Activated CD4-positive, alpha-beta T cell treated with anti-CD3 and anti-CD28 coated beads, Interleukin-2, amount 50 U/mL, for 24 hours (primary cell): ENCODE measurements at places on chromosomes 13 and 19.

GRCh38 chr19:50694815-50695145 is 24.8 kb downstream of the SHANK1 start:
- DNase-seq, result no peak

DNA sequence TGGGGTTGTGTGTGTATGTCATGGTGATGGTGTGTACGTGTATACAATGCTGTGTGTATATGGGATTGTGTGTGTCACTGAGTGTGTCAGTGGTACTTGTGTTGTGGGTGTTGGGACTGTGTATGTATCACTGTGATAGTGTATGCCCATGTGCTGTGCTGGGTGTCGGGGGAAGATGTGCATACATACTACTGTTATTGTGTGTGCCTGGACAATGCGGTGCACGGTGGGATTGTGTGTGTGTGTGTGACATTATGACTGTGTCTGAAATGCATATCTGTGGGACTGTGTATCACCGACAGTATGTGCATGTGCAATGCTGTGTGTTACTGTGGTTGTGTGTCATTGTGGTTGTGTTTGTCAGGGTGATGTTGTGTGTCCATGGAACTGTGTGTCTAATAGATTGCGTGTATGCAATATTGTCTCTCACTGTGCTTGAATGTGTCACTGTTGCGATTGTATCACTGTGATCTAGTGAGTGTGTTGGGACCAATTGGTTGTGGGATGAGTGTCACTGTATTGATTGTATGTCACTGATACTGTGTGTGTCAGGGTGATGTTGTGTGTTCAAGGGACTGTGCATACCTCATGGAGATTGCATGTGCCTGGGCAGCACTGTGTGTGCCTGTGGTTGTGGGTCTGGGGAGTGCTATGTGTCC is 11.0 kb upstream of the BBC3 start:
- DNase-seq, result no peak

DNA sequence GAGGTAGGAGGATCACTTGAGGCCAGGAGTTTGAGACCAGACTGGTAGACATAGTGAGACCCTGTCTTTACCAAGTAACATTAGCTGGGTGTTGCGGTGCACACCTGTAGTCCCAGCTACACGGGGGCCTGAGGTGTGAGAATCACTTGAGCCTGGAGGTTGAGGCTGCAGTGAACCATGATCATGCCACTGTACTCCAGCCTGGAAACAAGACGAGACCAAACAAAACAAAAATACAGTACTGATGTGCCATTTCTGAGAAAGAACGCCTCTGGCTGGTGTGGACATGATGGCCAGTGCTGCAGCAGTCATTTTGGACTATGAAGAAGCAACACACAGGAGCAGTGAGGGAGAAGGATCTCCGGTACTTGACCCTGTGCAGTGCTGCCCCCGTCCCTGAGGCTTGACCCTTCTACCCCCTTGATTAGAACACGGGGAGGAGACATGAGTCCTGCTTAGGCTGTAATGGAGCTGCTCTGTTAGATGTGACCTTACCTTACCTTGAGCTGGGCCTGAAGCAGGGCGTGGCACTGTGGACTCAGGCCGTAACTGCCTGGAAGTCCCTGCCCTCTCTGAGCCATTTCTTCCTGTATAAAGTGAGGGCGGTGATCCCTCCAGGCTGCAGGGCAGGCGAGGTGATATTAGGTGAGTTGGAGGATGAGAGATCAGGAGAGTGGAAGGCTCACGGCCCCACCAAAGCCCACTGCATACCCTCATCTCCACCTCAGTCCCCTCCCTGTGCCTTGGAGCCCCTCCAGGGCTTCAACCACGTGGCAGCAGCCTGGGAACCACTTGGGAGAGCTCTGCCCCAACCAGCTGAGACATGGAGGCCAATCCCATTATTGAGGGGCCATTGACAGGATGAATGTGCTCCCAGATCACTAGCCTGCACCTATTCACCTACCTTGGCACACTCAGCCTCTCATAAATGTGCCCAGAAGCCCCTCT is 5.9 kb downstream of the RPL18A start:
- no peak for DNase-seq

- DNase-seq, result peak; percentile 30
Observed at GRCh38 chr19:13985771-13986347, 20.3 kb downstream of the RFX1 start.

DNA sequence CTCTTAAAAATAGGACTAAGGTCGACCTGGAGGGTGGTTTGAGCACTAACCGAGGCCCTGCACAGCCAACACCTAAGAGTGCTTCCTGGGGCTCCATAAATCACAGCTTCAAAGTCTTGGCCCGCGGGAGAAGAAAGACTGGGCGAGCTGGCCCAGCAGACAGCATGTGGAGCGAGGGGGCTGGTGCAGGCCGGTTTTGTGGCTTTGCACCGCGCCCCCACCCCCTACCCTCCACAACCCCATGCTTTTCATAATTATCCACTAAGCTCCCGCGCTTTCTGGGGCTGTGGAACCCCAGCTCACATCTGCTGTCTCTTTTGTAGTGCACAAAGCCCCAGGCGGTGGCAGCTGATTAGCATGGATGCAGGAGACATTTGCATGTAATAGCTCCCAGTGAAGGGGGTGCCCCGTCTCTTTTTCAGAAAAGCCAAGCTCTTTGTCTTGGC is 17.1 kb downstream of the CARM1 start:
- no peak for DNase-seq

DNA sequence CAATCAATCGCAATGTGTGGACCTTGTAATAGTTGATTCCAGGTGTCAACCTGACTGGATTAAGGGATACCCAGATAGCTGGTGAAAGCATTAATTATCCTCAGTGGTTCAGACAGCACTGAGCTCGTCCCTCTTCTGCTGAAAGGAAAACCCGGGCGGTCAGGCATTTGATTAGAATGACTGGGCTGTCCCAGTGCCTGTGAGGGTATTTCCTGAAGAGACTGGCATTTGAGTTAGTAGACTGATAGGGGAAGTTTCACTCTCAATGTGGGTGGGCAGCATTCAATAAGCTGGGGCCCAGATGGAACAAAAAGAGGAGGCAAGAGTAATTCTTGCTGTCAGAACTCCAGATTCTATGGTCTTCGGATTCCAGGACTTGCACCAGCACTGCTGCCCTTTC is 31.9 kb downstream of the KPNA3 start:
- no peak for DNase-seq

GRCh38 chr13:100751826-100752225 is 77.2 kb upstream of the TMTC4 start:
- DNase-seq, result no peak

DNA sequence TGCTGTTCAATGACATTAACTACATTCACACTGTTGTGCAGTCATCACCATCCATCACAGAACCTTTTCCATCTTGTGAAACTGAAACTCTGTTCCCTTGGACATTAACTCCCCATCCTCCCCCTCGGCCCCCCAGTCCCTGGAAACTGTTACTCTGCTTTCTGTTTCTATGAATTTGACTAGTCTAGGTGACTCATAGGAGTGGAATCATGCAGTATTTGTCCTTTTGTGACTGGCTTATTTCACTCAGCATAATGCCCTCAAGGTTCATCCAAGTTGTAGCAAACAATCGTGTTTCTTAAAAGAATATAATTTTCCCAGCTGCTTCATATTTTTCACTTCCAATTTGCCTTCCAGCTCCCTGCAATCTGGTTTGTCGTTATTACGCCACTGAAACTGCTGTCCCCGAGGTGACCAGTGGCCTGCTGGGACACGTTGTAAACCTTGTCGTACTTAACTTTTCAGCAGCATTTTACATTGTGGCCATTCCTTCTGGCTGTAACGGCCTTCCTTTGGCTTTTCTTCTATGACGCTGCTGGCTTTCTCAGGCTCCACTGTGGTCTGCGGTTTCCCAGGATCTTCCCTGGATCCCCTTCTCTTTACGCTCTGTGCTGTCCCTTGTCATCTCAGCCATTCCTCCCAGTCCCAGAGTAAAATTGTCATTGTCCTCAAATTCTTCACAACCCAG is 74.0 kb downstream of the DHRS12 start:
- no peak for DNase-seq

DNA sequence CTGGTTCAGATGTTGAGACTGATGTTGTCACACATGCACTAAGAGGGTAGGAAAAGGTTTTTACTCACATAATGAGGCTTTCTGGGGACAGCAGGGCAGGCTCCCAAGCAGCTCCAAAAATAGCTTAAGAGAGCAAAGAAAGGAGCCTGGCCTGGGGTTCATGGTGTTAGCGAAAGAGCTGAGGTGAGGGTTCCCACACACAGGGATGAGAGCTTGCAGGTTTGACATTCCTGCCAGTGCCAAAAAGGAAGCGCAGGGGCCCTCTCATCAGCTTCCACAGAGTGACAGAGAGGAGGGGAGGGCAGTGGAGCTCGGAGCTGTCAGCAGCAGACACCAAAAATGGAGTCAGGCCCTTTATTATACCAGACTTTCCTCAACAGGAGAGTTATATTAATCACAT is 65.5 kb upstream of the FAM216B start:
- DNase-seq, result no peak

- DNase-seq, result no peak
Observed at GRCh38 chr13:85497652-85498051, 301.6 kb downstream of the SLITRK6 start.
